Activated T-cell treated with anti-CD3 and anti-CD28 coated beads for 4 hours (primary cell): ENCODE measurements at places on chromosomes 5 and 9.

DNA sequence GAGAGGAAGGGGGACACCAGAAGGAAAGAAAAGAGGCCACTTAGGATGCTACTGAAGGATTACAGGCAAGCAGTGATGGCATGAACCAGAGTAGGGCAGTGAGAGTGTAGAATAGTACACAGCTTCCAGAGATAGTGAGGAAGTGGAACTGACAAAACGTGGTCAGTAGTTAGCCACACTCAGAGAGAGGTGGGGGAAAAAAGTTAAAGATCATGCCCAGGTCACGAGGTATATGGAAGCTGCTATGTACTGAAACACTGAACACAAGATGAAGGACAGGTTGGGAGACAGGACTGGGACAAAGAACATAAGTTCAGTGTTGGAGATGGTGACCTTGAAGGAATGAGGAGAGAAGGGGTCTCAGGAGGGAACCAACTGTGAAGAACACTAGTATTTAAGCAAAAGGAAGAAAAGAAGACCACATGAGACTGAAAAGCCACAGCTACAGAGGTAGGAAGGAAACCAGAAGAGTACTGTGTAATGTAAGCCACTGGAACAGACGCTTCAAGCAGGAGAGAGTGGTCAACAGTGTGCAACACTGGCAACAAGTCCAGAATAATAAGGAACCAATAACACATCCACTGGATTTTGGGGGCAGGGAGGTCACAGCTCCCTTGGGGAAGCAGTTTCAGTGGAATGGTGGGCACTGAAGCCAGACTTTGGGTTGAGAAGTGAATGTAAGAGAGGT lies 45.5 kb downstream of the ELL2 start:
- DNase-seq, result no peak

DNA sequence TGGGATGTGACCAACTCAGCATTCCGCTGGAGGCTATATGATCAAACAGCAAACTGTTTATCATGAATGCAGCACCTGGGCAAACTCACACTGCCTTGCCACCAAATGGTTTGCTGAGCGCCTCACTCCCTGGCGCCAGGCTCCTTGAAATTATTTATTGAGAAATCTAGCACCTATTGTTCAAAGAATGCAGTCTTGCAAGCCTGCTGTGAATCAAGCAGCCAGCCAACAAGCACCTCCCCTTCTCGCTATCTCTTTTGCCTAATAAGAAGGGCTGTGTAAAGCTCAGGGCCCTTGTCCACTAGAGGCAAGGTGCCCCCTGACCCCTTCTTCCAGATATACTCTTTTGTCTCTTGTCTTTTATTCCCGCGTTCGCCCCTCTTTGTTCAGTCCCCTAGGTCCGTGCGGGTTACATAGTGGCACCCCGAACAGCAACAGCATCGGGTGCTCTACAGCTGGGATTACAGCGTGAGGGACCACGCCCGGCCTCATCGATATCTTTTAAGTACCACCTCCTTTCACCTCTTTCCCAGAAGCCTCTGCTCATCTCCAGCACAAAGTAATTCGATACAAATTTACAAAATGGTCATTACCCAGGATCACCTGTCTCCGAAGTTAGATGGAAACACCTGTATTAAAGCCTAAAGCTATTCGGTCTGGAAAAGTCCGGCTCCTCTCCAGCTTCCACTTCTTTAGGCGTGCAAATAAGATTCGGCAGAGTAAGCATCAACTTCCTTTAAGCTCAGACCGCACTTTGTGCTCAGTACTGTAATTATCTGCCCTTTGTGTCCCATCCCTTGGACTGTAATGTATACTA lies 896 bp downstream of the RIGI start:
- no peak for DNase-seq

DNA sequence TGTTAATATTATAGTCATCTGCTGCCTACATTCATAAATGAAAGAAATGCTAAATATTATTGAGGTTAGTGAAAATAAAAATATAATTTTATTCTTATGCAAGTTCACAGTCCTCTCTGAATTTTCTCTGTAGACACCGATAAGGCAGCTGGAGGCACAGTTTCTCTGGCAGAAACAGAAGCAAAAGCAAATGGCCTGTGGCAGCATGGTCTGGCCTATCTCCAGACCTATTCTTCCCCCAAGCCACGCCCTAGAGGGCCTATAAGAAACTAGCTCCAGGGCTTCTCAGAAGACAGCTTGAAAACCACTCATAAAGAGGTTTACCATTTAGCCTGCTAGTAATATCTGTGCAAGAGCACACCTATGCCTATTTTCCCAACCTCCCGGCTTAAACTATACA lies 28.4 kb downstream of the MRPS27 start:
- DNase-seq, result no peak

DNA sequence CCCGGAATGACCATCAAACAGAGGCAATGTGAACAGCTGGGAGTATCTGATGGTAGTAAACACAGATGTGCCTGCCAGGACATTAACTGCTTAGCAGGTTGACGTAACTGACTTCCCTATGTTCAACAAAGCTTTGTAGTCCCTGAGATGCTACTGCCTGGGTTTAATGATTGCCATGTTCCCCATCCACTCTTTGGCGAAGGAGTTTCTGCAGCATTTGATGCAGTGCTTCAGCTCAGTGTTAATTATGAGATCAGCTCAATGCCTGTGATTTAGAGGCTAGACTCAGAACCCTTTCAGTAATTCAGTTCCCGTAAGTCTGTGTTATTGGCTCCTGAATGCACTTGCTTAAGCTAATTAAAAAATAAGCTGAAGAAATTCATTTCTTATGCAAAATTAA lies 547.3 kb upstream of the ZNF608 start:
- no peak for DNase-seq

GRCh38 chr9:82454509-82455190 lies 466.1 kb downstream of the SPATA31D1 start:
- DNase-seq, result no peak

DNA sequence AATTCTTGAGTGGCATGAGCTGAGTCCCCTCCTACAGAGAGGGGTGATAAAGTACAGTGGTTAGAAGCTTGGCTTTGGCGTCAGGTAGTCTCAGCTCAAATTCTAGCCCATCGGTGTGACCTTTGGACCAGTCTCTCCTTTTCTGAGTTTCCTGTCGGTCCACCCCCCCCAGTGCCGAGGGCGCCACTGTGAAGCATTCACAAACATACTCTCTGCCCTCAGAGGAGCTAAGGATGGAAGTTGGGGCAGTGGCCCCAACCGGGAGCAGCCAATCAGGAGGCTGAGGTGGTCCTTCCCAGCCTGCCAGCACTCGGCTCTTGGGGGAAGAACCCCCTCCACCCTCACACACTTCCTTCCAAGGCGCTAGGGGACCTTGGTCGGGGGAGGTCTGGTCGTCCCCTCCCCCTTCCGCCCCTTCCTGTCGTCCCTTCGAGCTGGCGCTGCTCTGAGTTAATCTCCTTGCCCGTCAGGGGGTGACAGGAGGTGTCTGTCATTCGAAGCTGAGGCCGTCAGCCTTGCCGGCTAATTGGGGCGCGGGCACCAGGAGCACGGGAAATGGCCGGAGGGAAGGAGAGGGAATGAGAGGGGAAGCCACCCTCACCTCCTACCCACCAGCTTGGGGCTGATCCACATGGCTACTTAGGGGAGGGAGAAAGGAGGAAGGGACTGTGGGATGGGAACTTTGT lies 53.0 kb downstream of the CXXC5 start:
- DNase-seq, result no peak

- no peak for DNase-seq
Measured at GRCh38 chr5:35859101-35859661, 2.5 kb downstream of the IL7R start.
